Stomach (tissue), 19 donors: ENCODE measurements at places on chromosomes 13 and 19.

DNA sequence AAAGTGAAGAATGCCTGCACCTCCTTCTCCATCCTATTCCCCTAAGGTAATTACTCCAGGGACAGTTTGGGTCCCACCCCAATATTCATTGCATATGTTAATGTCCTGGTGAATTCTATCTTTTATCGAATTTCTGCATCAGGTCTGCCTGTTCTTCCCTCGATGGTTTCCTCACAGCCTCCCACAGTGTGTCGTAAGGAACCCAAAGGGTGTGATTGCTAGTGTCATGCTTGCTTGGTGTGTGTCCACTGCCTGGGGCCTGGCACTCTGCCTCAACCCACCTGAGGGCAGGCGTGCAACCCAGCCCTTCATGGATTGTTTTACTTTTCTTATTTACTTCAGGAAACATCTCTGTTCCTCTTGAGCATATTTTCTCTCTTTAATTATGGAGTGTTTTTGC, 60.2 kb upstream of the CYSLTR2 start:
- no peak for DNase-seq

GRCh38 chr19:6680141-6680540, 10.2 kb upstream of the TNFSF14 start:
- no peak for DNase-seq

- peak; percentile 55 for DNase-seq
These were observed 62.8 kb upstream of the DIAPH3 start for GRCh38 chr13:60226507-60226906.

DNA sequence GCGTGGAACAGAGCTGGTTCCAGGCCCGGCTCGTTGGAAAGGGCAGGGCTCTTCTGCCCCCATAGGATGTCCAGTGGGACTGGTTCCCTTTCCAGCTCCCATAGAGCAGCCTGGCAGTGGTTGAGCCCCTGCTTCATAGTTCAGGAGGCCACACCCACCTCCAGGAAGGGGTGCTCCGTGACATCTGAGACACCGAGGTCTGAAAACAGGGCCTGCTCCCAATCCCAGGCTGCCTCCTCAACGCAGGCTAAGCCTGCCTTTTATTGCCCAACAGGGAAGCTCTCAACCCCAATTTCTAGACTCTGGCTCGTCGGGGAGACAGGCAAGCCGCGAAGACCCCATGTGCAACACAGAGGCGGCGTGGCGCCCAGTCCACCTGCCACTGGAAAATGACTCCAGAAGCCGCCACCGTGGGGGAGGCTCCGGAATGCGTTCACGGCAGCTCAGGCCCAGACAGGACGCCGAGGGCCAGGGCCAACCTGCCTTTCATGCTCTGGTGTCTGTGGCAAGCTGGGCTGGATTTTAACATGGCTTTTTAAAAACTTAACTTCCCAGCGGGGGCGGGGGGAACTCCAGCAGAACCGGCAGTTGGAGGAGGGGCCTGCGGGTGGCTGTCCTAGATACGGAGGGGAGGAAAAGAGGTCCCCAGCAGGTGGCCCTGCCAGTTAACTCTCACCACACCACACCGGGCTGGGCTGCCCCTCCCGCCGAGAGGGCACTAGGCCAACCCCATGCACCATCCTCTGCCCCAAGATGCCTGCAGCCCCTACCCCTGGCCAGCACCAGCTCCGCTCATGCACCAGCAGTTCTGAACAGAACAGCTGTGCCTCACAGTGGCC, 17.9 kb upstream of the TINCR start:
- peak; percentile 74 for DNase-seq

DNA sequence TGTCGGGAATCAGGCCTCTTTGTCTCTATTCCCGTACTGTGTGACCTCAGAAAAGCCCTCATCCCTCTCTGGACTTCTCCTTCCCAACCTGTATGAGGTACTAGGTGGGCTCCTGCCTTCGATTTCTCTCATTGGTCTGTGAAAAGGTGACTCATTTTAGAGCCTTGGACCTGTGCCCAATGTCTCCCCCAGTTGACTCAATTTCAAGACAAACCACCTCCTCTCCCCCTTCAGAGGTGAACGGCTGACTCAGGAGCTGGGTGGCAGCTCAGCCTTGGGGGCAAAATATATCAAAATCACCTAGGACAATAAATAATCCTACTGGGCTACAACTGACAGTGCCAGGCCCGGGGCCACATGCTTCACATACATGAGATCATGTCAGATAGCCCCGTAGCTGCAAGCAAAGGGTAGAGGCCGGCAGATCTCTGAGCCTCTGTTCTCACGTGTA, 630 bp downstream of the COQ8B start:
- DNase-seq = no peak

- no peak for DNase-seq
These were observed 16.1 kb downstream of the PCDH8 start for GRCh38 chr13:52832313-52832712.

GRCh38 chr13:112062571-112063570, 4.1 kb upstream of the SOX1 start:
- DNase-seq = no peak

- DNase-seq = no peak
These were observed 106.5 kb downstream of the TEX26 start for GRCh38 chr13:31038834-31039552.

- no peak for DNase-seq
These were observed 924 bp downstream of the PRAM1 start for GRCh38 chr19:8501516-8501915.

DNA sequence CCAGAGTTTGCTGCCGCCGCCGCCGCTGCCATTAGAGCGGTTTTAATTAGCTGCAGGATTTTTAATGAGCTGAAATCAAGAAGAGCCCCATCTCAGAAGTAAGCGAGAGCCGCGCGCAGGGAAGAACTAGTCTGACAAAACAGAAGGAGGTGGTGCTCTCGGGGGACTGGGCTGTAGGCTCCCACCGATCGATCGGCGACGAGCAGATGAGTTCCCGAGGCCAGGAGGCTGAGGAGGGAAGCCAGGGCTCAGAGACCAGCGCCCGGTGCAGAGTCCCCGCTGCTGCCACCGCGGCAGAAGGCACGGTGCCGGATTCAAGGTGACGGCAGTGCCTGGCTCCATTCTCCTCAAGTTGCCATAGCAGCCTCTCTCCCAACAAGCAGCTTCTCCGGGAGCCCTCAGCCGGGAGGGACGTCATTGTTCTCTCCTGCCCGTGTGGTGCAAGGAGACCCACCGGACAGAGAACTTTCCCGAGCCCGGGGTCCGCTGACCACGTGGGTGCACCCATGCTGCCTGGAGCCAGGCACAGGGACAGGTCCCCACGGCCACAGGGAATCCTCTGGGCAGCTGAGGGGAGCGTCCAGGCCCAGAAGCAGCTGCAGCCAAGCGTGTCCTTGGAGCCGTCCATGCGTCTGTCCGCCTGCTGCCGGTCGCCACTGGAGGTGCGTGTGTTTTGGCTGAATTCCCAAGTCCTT, 62.9 kb downstream of the CHST8 start:
- DNase-seq = peak; percentile 22

- DNase-seq = peak; percentile 75
These were observed 5.0 kb upstream of the C13orf46 start for GRCh38 chr13:113978741-113979481.

DNA sequence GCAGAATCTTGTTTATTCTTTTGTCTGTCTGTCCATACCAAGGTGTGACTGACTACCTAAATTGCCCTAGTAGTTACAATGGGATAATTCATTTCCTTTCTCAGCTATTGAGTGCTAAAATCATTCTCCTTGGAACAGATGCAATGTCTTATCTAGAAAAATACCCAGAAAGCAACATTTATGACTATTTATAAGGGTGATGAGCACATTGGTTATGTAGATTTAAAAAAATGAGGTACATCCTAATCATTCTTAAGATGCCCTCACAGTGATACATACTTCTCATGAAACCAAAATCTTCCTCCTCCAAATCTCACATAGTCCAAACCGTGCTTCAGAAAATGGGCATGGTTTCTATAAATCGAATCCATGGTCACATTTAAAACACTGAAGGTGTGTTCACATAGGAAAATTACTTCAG, 11.6 kb upstream of the UBE2L5 start:
- DNase-seq = no peak

DNA sequence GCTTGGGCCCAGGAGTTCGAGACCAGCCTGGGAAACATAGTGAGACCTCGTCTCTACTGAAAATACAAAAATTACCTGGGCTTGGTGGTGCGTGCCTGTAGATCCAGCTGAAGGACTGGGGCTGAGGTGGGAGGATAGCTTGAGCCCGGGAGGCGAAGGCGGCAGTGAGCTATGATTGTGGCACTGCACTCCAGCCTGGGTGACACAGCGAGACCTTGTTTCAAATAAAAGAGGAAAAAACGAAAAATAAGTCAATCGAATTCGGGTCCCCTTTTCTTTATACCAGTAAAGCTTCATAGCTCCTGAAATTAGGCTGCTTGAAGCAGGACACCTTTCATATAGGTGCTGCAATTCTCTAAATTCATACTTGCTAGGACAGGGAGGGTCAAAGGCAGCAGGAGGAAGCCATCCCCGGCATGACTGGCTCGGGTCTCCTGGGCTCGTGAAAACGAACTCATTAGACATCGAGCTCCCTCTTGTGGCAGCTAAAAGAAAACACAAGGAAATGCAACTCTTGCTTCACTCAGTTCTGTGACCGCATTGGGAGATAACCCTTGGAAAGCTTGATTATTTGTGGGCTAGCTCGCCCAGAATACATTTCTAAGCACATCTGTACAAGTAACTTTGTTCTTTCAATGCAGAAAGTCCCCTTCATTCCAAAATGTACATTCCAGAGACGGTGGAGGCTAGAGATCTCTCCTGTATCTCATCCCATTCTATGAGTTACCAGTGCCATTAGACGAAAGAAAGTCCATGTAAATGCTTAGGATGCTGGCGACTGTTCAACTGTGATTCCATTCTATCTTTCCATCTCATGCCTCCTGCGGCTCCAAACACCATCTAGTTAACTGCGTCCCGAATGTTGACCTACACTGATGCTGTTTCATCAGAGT, 16.8 kb downstream of the FPR2 start:
- peak; percentile 94 for DNase-seq

DNA sequence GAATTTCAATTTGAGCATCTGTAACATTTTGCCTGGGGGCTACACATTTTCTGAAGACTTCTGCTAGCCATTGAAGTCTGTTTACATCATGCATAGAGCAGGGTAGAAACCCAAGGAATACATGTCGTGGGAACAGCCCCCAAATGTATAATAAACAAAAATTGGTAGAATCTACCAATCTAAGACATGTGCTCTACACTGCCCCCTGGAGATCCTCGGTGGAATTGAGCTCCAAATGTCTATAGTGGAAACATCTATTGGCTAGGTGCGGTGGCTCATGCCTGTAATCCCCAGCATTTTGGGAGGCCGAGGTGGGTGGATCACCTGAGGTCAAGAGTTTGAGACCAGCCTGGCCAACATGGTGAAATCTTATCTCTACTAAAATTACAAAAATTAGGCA, 57.3 kb downstream of the MBD3L2B start:
- peak; percentile 2 for DNase-seq

DNA sequence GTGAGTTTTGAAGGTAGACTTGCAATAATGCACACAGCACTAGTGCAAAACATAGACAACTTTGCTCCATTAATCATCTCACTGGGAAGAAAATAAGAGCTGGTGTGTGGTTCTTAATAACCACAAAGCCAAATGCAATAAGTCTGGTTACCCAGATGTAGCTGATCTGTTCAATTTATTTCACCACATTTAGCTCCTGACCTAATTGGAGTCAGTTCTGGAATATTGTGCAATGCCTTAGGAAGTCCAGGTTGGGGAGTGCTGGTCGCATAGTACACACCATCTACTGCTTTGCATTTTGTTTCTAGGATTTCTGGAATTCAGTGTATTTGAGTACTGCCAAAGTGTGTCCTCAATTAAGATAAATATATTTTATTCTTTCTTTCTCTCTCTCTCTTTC, 483.3 kb upstream of the SPRY2 start:
- no peak for DNase-seq

GRCh38 chr19:18330868-18331267, 8.0 kb upstream of the LSM4 start:
- no peak for DNase-seq

DNA sequence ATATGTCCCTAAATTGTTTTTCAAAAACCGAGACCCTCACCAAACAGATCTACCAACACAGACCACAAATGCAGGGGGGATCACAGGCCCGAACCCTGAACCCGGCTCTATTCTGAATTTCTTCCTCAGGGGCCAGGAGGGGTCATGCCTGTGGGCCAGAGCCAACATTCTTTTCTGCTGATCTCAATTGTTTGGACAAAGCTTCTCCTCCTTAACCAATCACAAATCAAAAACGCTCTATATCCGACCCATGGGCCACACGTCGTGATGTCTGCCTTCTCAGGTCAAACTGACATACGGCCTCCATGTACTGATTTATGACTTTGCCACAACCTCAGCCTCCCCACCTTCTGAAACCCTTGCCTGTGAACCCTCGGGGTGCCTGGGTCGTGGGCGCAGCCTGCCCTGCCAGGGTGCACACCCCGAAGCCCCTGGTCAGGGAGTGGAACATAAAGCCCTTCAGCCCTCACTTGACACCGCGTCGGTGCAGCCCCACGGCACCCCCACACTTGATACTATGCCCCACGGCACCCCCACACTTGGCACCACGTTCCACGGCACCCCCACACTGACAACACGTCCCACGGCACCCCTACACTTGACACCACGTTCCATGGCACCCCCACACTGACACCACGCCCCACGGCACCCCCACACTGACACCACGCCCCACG, 58.4 kb upstream of the C13orf46 start:
- DNase-seq = no peak

GRCh38 chr13:112078879-112079531, 12.1 kb downstream of the SOX1 start:
- no peak for DNase-seq

DNA sequence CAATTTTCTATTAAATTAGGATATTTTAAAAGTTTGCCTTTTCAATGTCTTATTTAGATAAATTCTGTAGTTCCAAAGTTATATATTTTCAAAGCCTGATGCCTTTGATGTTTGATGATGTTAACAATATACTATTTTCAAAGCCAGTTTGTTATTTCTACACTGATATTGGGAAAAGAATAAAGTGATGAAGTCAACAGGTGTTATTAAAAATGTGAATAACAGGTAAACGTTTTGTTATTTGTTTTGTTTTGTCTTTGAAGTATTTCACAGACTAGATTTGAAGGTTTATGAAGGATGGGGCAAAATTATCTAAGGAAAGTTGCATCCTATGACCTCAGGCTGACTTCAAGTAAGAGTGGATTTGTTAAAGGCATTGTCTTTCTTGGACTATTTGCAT, 33.1 kb upstream of the ZNF420 start:
- DNase-seq = no peak

- no peak for DNase-seq
These were observed 406 bp upstream of the DNMT1 start for GRCh38 chr19:10195199-10195519.

DNA sequence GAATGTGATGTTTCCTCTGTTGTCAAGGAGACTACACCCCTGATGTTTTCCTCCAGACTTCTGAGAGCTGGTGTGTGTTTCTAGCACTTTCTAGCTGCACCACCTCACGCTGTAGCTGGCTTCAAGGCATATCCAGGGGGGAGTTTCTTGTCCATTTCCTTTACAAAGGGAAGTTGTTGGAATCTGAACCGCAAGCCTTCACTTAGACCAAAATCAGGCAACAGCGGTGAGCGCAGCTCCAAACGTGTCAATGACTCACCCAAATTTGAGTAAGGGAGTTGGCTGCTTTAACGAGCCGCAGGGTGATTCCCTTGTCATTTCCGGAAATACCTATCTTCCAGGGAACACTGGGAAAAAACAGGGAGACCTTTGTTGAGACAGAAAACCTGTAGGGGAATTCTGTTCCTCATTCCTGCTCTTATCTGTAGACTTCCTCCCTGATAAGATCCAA, 2.5 kb downstream of the LDLR start:
- DNase-seq = peak; percentile 67
